Stimulated activated CD4-positive, alpha-beta T cell treated with anti-CD3 and anti-CD28 coated beads, TNF-alpha, amount 100 ng/mL, for 24 hours (primary cell): ENCODE measurements at places on chromosomes 16 and 17.

- no peak for DNase-seq
Measured at GRCh38 chr16:50696575-50697420, 3.4 kb downstream of the NOD2 start.

- no peak for DNase-seq
Measured at GRCh38 chr17:31549121-31549524, 157.6 kb downstream of the RAB11FIP4 start.

DNA sequence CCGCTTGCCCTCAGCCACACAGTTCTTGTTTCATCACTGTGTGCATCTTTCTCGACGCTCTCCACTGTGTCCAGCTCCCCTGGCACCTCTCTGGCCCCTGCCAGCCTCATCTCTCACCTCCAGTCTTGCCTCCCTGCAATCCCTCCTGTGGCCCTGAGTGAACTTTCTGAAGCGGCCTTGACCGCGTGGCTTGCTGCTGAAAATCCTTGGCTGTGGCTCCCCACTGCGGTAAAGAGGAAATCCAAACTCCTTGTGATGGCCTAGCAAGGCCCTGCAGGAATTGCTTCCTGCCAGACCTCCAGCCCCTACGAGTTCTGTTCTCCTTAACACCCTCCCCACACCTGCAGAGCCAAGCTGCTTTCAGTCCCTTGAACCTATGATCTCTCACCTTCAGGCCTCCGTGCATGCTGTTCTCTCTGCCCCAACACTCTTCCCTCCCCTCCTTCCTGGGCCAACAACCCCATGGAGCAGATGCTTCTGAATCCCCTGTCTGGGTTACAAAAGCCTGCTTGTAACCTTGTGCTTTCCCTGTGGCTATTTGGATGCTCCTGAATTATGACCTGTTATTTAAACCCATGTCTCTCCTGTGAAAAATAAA lies 33.6 kb upstream of the BRD7 start:
- no peak for DNase-seq

DNA sequence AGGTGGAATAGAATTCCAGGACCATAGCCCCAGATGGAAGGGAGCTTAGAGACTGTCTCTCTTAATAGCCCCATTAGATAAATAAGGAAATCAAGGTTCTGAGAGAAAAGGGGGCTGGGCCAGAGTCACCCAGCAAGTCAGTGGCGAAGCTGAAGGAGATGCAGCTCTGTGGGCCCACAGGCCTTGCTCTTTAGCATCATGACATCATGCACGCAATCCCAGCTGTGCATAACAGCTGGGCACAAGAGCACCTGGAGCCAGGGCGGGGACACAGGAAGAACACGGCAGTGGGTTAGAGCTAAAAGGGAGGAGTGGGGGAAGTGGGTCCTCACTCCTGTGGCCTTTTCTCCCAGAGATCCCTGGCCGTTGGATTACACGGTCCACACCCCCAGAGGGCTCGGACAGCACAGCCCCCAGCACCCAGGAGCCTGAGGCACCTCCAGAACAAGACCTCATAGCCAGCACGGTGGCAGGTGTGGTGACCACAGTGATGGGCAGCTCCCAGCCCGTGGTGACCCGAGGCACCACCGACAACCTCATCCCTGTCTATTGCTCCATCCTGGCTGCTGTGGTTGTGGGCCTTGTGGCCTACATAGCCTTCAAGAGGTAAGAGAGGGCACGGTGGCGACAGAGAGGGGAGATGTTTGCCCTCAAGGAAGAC lies 15.1 kb downstream of the NGFR start:
- no peak for DNase-seq

GRCh38 chr17:75565066-75565465 lies 22.5 kb upstream of the MYO15B start:
- DNase-seq = no peak

GRCh38 chr16:19960183-19960582 lies 75.5 kb upstream of the GPRC5B start:
- no peak for DNase-seq

DNA sequence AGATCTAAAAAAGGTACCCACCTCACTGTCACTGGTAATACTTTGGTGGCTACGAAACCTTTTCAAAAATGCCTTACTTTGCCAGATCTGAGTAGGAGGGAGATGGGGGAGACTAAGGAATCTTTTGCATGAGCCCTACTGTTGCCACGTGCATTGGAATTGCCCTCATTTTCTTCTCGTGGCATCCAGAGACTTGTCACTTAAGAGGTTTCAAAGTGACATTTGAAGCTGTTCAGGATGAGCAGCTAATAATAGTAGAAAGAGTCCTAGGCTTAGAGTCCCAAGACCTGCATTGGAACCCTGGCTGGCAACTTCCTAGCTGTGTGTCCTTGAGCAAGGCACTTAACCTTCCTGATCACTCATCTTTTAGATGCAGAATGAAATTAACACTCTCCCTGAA lies 43.5 kb downstream of the GPRC5B start:
- no peak for DNase-seq

DNA sequence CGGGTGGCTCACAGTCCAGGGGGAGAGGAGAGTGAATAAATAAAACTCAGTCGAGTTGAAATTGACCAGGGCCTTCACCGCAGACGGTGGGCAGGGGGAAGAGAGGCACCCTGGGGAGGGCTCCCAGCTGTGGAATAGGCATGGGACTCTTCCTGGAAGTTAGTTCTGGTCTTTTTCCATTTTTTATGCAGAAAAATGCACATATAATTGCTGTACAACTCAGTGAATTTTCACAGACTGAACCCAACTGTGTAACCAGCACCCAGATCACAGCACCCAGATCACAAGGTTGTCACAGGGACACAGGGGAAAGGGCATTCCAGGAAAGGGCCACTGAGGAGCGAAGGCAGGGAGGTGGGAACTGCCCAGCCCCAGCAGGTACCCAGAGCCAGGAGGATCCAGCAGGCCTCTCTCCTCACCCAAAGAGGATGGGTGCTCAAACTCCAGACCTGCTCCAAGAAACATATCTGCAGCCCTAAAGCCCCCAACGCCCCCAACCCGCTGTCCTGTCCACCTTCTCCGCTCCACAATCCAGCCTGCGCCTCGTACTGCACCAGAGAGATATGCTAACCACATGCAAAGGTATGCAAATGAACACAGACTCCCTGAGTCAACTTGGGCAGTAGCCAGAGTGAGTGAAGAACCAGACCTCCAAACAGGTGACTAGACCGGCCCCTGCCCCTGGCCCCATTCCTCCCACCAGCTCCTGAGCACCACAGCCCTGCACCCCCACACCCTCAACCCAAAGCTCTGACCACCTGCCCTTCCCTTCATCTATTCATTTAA lies 29.1 kb upstream of the EIF1 start:
- DNase-seq = no peak

DNA sequence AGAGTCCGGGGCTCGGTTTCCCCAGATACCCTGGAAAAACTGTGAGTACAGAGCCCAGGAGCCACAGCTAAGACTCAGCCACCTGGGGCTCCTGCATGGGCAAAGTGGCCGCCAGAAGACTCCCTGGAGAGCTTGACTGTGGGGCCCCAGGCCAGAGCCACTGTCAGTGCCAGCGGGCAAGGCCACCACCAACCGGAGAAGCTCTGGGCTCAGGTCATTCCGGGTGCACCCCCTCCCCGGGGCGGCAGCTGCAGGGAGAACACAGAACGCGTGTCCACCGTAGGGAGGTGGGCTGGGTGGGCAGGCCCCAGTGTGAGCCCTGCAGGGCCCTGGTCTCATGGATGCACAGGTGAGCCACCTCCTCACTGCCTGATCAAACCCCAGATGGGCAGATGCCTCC lies 22.3 kb upstream of the RBFOX3 start:
- DNase-seq = no peak

DNA sequence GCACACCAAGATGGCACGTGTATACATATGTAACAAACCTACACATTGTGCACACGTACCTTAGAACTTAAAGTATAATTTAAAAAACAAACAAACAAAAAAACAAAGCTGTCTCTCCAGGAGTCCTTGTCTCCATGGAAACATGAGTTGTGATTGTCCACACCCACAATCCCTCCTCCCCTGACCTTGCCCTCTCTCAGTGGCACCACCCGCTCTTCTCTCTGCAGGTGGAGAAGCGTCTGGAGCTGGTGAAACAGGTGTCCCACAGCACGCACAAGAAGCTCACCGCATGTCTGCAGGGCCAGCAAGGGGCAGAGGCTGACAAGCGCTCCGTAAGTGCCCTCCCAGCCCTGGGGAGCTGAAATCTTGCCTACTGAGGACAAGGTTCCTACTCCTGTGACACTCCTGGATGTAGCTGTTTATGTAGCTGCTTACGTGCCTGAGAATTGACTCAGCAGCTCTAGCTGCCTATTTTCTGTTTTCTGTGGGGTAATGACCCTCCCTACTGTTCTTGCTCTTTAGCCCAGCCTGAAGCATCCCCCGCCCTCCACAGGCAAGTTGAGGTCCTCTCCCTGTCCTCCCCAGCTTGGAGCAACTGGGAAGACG lies 107.0 kb downstream of the ARHGAP44 start:
- DNase-seq = no peak

DNA sequence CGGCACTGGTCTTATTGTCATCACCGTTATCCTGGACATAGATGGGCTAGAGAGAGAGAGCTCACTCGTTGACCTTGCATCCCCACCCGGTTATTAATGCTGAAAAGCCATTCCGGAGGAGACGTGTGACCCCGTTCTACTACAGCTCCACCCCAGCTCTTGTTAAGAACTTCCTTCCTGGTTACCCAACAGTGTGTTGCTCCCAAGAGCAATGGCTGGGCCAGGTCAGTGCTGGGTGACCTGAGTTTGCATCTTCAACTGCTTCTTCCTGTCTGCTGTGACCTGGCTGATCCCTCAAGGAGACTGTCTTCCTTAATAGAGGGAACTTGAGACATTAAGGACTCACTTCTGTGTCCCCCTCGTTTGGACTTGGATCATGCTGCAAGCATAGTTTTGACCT lies 96.1 kb upstream of the SDK2 start:
- no peak for DNase-seq

- DNase-seq = no peak
Measured at GRCh38 chr17:81884520-81884919, 6.9 kb downstream of the ALYREF start.

- no peak for DNase-seq
Measured at GRCh38 chr17:28392491-28392890, 13.5 kb downstream of the SLC46A1 start.

DNA sequence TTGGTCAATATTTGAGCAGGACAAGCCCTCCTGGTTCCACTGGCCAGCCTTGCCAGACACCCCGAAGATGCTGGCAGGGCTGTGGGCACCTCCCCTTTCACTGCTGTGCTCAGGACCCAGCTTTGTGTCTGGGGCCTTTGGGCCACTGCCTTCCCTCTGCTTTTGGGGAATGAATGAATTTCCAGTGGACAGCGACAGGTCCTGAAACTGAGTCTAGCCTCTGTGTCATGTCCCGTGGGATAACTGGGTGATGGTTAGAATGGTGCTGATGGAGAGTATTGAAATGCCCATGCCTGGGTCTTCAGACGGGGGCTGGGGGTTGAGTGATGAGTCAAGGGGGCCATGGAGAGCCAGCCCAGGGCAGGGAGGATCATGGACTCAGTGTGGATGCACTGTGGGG lies 135.8 kb downstream of the FOXL1 start:
- DNase-seq = no peak

DNA sequence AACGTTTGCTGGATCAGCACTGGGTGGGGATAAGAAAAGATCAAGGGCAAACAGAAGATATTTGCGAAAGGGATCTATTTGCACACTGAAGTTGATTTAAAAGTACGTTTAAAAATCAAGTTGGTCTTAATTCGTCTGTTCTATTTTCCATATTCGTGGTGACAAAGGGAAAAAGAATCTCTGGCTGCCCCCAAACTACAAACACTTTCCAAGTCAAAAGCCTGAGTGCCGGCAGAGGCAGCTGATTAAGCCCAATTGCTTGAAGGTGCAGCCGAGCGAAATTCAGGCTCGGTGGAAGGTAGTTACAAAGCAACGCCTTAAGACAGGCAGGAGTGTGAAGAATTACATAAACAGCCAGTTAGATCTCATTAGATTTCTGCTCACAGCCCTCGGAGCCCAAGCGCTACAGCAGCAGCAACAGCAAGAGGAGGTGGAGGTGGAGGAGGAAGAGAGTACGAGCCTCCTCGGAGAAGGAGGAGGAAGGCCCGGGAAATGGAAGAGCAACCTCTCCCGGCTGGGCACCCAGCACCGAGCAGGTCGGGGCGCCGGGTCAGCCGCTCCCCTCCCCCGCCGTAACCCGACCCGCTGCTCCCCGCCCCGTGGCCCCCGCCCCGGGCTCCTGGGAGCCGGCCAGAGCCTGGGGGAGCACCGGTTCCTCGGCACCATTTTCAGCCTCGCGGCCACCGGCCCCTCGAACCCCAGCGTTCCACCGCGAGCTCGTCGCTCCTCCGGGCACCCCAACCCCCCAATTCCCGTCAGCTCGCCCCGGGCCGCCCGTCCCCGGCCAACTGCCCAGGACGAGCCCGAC lies 890 bp downstream of the TOB1 start:
- no peak for DNase-seq

DNA sequence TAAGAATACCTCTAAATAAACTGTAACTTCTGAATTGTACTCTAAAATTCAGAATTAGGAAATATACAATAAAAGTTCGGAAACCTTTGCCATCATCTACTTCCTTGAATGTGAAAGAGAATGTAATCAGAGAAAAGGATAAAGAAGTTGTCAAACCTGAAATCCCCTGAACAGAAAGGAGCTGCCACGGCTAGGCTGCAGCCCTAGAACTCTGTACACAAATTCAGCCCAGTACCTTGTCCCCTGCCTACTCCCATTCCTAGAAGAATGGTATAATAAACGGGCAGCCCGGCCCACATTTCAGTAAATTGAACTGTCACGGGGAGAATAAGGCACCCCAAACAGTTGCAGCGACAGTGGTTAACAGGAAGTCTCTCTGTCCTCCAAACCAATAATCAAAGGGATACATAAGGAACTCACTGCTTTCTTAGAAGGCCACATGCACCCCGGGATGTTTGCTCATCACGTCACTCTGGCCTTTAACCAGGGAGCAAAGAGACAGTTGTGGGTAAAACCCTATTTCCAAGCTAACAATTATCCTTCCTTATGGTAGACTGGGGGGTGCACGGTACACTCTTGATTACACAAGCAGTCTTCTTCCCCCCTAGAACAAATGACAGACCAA lies 24.3 kb upstream of the RFFL start:
- no peak for DNase-seq

- no peak for DNase-seq
Measured at GRCh38 chr17:5585836-5586521, 1.7 kb upstream of the NLRP1 start.

DNA sequence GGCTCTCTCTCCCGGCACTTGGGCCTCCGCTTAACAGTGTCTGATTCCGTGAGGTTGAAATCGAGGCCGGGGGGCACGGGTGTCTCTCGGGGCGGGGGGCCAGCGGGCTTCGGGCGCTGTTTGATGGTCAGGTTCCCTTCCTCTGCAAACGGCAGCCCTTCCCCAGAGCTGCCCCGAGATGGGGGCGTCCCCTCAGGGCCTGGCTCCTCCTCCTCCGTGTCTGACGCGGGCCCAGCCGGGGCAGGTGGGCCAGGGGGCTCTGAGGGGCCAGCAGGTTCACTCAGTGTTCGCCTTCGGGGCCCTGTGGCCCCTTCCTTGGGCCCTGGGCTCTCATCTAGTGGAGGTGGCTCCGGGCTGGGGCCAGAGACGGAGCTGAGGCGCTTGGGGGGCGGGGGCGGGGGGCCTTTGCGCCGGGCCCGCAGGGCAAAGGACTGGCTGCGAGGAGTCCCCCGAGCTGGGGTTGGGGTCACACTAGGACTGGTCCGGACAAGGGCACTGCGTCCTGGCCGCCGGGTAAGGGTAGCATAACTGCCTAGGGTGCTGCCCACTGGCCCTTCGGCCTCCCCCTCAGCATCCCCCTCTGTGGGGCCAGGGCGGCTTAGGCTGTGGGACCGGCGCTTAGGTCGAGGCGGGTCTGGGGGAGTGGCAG lies 13.1 kb downstream of the CASKIN2 start:
- DNase-seq = no peak

GRCh38 chr16:13621639-13622038 lies 298.3 kb upstream of the ERCC4 start:
- no peak for DNase-seq

- no peak for DNase-seq
Measured at GRCh38 chr17:39792526-39793221, 54.9 kb downstream of the GRB7 start.
